ENCODE measurements at places on chromosomes 16 and 17.
A peak's percentile ranks its signal among the peaks of the same experiment; 100 is the strongest.

DNA sequence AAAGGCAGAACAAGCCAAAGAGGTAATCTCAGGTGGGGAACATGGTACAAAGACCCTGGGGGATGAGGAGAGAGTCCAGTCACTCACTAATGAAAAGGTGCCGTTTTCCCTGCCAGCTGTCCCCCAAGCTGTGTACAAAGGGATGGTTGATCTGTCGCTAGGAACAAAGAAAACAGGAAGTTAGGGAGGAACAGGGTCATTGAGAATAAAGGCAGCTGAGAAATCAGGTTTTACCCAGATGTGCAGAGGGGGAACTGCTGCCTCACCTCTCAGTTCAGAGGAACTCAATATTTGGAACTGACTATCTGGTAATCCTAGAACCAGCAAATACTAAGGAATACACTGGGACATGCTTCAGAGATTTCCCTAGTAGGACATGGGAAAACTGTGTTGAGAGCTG lies 1.5 kb downstream of the RSKR start:
- no peak for DNase-seq

GRCh38 chr17:33509331-33509730 lies 216.2 kb upstream of the ASIC2 start:
- DNase-seq = peak; percentile 45

GRCh38 chr17:10899281-10899680 lies 61.4 kb upstream of the PIRT start:
- no peak for DNase-seq

DNA sequence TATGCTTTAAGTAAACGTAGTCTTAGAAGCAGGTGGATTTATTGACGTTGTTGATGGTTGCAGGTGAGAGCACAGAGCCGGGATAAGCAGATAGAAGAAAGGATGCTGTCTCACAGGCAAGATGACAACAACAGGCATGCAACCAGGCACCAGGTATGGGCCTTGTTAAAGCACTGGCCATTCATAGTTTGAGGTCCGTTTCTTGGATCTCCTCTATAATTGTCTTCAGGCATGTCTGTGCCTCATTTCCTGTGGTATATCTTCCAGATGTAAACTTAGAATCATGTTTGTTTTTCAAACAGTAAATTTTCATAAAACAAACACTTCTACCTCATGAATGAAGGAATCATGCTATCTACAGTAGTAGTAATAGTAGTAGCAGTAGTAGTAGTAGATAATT lies 20.6 kb downstream of the KAT7 start:
- no peak for DNase-seq

GRCh38 chr16:86039606-86040005 lies 140.6 kb downstream of the IRF8 start:
- no peak for DNase-seq

DNA sequence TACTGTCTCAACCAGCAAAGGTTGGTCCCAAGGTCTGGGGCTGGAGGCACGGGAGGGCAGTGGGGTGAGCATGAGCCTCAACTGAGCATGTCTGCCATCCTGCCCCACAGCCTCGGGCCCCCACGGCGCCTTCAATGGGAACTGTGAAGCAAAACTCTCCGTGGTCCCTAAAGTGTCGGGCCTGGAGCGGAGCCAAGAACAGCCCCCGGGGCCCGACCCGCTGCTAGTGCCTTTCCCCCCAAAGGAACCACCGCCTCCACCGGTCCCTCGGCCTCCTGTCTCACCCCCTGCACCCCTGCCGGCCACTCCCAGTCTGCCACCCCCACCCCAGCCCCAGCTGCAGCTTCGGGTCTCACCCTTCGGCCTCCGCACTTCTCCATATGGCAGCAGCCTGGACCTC lies 4.2 kb downstream of the FBRS start:
- DNase-seq = no peak

DNA sequence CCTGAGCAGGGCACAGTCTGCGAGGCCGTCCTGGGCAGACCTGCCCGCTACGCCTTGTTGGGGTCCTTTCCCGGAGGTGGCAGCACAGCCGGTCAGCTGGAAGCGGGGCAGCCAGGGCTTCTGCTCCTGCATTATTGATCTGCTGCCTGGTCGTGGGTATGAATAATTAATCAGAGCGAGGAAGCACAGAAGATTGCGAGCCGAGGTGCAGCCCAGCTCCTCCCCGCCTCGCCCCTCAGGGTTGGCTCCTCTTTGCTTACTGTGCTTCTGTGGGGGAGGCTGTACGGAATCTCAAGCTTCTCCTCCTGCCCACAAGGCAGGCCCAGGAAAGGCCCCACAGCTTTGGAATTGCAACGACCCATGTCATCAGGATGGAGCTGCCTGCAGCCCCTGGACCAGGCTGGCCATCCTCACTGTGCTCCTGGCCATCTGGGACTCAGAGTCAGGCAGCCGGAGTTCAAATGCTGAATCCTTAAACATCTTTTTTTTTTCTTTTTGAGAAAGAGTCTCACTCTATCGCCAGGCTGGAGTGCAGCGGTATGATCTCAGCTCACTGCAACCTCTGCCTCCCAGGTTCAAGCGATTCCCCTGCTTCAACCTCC lies 25.6 kb downstream of the TRARG1 start:
- peak; percentile 39 for DNase-seq

DNA sequence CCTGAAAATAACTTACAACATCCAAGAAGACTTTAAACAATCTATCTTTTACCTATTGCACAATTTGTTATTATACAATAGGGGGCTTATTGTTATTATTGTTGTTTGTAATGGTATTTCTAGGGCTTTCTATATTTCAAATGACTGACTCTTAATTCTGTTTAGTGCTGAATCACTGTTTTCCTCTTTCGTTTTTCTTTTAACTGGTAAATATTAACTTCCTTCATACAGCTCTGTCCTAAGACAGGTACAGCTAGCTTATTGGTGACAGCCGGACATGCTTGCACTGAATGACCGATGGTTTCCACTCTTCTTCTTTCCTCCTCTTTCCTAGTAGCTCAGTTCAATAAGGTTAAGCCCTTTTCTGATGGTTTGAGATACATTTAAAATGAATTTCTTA lies 11.6 kb downstream of the KRTAP9-7 start:
- DNase-seq = no peak

GRCh38 chr17:32629563-32630190 lies 142.9 kb downstream of the CDK5R1 start:
- DNase-seq = no peak

DNA sequence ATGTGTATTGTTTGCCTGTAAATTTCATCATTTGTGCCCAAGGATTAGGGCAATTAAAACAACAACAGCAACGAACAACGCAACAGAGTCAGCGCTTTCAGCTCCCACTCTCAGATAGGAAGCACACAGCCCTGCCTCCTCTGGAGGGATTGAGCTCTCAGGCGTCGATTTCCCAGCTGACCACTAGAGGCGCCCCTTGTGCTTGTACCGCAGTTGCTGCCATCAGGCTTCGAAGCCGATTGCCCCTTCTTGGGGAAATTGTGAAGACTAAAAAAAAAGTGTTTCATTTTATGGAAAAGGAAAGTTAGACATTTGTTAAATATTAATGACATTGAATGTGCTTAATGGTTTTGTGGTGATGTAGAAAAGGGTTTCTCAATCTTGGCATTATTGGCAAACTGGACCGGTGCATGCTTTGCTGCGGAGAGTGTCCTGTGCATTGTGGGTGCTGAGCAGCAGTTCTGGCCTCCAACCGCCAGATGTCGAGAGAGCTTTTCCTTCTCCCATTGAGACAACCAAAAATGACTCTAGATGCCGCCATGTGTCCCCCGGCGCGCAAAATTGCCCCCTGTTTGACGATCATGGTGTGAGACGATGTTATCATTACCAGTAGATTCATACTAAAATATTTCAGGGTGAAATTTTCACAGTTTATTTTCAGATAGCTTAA lies 650.4 kb upstream of the RBFOX1 start:
- DNase-seq = peak; percentile 64

- no peak for DNase-seq
Observed at GRCh38 chr17:40910441-40910841, 25.4 kb upstream of the KRT20 start.

- DNase-seq = no peak
Observed at GRCh38 chr17:69597898-69598692, 183.6 kb downstream of the MAP2K6 start.

- DNase-seq = no peak
Observed at GRCh38 chr17:14777291-14777690, 476.4 kb downstream of the HS3ST3B1 start.

DNA sequence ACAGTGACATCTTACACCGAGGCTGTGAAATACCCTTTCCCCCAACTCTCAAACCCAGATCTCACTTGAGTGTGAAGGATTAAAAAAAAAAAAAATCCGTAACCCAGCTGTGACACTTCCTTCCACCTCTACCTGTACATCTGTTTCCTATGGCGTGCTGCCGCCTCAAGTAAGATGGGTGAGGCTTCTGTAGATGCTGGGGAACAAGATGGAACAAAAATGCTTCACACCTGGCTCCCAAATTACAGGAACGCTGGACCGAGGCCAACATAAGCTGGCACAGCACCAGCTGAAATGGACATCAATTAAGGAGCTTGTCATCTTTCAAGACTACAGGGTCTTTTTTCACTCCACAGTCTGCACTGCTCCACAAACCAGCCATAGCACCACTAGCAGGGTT lies 95.9 kb downstream of the HIC1 start:
- DNase-seq = no peak

DNA sequence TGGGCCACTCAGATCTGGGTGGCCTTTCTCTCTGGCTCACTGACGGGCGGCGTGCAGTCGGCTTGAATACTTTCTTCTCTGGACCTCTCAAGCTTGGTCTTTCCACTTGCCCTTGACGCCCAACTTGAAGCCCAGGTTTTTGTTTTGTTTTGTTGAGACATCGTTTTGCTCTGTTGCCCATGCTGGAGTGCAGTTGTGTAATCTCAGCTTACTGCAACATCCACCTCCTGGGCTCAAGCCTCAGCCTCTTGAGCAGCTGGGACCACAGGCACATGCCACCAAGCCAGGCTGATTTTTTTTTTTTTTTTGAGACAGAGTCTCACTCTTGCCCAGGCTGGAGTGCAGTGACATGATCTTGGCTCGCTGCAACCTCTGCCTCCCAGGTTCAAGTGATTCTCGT lies 22.7 kb upstream of the KIF19 start:
- DNase-seq = no peak

GRCh38 chr16:67883146-67883871 lies 1.4 kb upstream of the NRN1L start:
- DNase-seq = no peak

GRCh38 chr17:44610871-44611270 lies 45.4 kb upstream of the MEIOC start:
- DNase-seq = no peak

DNA sequence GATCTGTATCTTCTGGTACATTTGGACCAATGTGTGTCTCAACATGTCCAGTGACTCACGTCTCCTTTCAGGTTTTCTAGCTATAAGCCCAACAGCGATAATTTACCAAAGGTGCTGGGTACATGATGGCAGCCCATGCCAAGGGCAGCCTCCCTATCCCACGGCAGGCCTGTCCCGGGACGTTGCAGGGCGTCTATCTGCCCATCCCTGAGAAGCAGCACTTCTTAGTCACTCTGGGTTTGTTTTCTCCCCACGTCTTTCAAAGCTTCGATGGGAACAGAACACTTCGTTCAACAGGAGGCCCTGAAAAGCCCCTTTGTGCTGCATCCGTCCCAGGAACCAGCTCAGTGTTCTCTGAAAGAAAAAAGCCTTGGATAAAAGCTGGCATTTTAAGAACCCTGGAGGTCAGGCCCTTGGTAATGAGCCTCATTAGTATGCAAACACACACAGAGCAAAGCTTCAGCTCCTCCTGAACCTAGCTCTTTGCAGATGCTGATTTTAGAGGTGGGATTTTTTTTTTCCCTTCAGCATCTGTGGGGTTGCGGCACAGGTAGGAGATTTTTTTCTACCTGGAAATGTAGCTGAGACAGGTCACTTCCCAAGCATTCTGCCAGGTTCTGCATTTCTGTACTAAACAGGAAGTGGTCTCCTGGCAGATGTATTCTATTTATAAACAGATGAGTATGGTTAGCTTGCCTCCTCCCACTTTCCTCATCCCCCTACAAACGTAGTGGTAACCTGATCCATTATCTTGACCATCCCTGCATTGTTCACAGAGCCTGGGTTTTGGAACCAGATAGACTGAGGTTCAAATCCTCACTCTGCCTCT lies 17.5 kb upstream of the MT4 start:
- peak; percentile 87 for DNase-seq

DNA sequence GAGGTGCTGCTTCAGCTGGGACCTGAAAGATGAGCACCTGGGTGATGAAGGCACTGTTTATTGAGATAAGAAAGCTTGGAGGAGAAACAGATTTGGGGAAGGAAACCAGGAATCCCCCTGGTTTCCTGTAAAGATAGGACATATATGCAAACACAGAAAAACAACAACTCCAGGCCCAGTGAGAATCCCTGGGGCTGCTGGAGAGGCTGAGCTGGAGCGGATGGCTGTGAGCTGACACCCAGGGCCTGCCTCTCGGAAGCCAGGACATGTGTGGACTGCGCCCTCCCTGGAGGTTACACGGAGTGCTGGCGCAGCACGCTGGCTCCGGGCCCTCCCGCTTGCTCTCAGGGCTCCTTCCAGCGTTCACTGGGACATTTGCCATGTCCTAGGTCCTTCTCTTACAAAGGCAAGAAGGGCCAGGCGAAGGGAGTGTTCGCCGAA lies 57.5 kb downstream of the CYB5B start:
- DNase-seq = peak; percentile 1

GRCh38 chr16:30559690-30560089 lies 1.5 kb upstream of the ZNF764 start:
- no peak for DNase-seq

DNA sequence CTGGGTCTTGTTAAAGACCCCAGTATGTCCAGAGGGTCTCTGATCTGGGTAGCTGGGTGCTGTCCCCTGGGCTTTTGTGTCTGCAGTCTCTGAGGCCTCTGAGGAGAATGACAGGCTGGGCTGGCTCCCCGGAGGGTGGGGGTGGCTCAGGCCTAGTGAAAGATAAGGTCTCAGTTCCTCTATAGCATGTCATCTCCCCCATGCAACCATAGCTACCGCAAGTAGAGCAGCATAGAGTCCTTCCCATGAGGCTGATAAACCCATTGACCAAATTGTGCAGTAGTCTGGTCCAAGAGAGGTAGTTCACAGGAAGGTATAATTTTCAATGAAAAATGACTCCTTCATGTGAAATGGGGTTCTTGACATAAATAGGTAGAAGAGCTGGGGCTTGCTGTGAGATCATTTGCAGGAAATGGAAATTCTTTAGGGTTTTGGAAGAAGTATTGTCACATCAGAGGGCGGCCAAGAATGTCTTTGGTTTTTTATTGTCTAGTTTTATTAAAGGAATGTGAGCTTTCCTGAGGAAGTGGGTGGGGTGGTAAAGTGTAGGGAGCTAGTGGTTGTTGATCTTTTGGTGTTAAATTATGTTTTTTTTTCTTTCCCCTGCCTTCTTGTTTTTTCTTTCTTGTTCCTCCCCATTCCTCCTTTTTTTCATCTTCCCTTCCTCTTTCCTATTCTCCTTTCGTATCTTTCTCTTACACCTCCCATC lies 21.0 kb downstream of the SLC7A6OS start:
- DNase-seq = no peak

GRCh38 chr16:85598141-85598540 lies 15.0 kb upstream of the GSE1 start:
- DNase-seq = no peak

DNA sequence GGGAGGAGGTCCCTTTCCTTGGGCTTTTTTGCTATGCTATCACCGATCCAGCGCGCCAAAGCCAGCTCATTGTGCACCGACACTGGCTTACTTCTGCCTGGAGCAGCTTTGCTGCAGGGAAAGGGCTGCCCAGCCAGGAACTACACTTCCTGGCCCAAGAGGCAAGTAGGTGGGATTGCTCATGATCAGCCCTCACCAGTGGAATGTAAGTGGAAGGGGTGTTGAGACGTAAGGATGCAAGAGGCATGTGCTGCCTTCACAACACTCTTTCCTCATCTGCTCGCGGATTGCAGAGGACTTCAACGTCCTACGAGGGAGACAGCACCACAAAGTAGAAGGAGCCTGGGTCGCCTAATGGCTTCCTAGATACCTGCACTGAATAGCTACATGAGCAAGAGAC lies 104.3 kb upstream of the FOXF1 start:
- no peak for DNase-seq

All from brain (organoid and tissue), 16 donors.